ENCODE measurements at places on chromosomes 2 and 18.

GRCh38 chr18:76725445-76725844, 96.9 kb upstream of the ZNF236 start:
- DNase-seq, result no peak

- DNase-seq, result no peak
Measured at GRCh38 chr2:65121-65520, 18.8 kb upstream of the FAM110C start.

GRCh38 chr2:69177785-69178636, 165.0 kb downstream of the ANTXR1 start:
- peak; percentile 63 for DNase-seq

GRCh38 chr2:63406641-63407040, 181.6 kb downstream of the WDPCP start:
- no peak for DNase-seq

DNA sequence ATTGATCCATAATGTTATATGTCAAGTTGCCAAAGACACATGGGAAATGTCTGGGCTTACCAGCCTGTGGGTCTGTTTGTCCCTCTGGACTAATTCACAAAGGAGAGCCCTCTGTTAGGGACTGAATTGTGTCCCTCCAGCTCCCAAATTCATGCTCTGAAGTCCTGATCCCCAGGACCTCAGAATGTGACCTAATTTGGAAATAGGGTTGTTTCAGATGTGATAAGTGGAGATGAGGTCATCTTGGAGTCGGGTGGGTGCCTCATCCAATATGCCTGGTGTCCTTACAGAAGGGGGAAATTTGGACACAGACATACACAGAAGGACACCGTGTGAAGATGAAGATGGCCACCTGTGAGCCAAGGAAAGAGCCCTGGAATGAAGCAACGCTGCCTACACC, 41.4 kb upstream of the ROCK2 start:
- no peak for DNase-seq

DNA sequence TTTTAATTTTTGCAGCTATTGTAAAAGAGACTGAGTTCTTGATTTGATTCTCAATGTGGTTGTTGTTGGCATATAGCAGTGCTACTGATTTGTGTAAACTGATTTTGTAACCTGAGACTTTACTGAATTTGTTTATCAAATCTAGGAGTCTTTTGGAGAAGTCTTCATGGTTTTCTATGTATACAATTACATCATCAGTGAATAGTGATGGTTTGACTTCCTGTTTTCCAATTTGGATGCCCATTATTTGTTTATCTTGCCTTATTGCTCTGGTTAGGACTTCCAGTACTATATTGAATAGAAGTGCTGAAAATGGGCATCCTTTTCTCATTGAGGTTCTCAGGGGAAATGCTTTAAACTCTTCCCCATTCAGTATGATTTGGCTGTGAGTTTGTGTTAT, 99.7 kb downstream of the GULP1 start:
- no peak for DNase-seq

DNA sequence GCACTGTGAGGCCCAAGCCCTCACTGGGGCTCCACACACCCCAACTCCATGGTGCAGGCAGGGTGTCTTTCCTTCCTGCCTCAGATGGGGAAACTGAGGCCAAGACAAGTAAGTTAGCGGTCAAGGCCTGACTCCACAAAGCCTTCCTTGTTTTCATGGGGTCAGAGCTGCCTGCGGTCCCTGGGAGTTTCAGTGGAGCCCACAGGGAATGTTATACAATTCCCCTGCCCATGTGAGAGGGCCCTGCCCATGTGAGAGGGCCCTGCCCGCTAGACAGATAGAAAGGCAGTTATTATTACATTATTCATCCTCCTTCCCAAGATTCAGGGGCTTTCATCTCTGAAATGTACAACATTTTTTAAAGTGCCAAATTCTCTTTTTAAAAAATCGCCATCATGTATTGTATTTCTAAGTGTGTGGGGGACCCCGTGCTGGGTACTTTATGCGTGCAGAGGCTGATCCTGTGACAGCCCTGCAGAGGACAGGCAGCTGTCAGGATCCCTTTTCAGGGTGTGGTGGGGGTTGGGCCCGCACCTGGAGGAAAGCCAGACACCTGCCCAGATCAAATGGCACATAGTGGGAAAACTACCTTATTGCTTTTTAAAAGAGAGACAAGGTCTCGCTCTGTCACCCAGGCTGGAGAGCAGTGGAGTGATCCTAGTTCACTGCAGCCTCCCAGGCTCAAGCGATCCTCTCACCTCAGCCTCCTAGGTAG, 23.4 kb downstream of the FBLN7 start:
- no peak for DNase-seq

- no peak for DNase-seq
Measured at GRCh38 chr18:44735096-44735495, 54.4 kb downstream of the SETBP1 start.

DNA sequence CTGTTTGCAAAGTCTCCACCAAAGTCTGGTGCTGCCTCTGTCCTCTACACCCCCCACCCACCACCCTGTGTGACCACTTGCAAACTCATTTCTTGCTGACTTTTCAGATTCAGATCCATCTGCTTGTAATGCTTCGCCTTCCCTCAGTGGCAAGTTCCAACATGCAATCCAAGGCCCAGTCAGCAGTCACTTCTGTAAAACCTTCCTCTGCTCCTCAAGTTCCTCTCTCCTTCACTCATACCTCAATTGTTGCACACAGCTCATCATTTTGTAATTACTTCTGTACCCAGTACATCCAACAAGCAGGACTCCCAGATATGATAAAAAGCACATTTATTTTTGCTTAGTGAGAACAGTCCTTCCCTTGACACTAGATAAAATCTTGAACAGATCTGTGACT, 6.5 kb upstream of the LOXHD1 start:
- DNase-seq, result no peak

- DNase-seq, result no peak
Measured at GRCh38 chr2:212528106-212528856, 10.3 kb downstream of the ERBB4 start.

- DNase-seq, result no peak
Measured at GRCh38 chr2:149169656-149170055, 131.2 kb downstream of the LYPD6B start.

- DNase-seq, result no peak
Measured at GRCh38 chr2:54479424-54479823, 23.3 kb downstream of the SPTBN1 start.

DNA sequence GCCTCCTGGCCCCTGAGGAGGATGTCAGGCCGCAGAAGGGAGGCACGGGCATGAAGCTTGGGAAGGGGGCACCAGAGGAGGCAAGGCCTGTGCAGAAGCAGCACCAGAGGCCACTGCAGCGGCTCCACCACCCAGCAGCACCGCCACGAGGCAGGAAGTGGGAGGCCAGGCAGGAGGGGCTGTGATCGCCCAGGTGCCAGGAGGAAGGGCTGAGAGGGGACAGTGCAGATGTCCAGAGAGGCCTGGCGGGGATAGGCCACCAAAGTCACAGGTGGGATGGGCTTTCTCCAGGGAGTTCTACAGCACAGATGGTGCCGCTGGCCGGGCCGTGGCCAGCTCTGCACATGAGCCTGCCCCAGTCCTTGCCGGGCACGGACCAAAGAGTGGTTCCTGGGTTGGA, 6.0 kb upstream of the ALPI start:
- no peak for DNase-seq

GRCh38 chr18:59616501-59616900, 80.7 kb downstream of the CCBE1 start:
- DNase-seq, result no peak

- DNase-seq, result no peak
Measured at GRCh38 chr18:7812431-7813063, 245.4 kb downstream of the PTPRM start.

DNA sequence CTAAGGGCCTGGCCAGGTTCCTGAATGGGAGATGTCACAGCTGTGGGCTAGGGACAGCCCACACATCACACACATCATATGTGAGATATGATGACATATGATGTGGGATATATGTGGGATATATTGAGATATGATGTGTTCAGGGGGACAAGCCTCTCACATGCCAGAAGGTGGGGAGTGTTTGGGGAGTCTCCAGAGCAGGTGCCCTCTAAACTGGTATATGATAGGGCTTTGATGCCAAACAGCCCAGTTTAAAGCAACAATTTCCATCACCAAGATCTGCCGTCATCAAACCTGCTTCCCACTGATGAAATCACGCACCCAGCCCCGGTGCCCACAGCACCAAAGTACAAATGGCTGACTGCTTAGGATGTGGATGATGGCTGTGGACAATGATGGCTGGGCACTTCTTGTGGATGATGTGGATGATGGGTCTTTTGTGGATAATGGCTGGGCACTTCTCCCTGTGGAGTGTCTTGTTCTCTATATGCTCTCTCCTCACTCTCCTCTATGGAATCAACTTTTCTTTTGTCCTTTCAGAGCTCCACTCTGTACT, 50.9 kb downstream of the FBLN7 start:
- no peak for DNase-seq

DNA sequence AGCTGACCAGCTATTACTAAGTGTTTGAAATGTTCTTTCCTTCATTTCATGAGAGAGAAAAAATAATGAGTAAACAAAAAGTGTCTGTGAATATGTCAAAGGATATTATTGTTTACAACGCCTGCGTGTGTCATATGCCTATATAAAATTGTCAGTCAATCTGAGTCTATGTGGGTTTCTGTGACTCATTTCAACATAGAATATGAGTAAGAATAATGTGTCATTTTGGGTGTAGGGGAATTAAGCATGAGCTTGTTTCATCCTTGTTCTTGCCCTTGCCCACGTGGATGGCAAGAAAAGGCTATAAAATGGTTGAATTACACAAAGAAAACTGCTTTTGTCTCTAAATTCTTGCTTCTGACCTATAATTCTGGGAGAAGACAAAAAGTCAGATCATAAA, 466.0 kb downstream of the PTH2R start:
- DNase-seq, result no peak

GRCh38 chr2:29520001-29520400, 401.4 kb downstream of the ALK start:
- no peak for DNase-seq

- DNase-seq, result peak; percentile 27
Measured at GRCh38 chr2:236157815-236158498, 10.2 kb downstream of the GBX2 start.

- DNase-seq, result no peak
Measured at GRCh38 chr18:37487400-37487867, 78.2 kb downstream of the CELF4 start.

- no peak for DNase-seq
Measured at GRCh38 chr2:18971069-18971378, 381.7 kb upstream of the NT5C1B start.

DNA sequence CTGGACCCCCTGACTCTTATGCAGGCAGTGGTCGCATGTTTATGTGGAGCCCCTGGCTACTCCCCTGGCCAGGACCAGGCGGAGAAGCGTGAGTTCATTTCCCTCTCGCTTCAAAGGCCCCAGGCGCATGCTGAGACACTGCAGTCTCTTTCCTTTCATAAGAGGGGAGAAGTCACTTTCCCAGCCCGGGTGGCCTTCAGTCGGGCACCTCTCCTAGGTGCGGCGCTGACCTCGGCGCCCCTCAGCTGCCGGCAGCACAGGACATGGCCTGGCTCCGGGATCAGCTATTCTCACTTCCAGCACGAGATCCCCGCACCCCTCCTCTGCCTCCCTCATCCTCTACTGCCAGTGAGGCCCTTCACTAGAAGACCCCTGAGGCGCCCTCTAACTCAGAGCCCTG, 184.7 kb upstream of the PXDN start:
- no peak for DNase-seq

DNA sequence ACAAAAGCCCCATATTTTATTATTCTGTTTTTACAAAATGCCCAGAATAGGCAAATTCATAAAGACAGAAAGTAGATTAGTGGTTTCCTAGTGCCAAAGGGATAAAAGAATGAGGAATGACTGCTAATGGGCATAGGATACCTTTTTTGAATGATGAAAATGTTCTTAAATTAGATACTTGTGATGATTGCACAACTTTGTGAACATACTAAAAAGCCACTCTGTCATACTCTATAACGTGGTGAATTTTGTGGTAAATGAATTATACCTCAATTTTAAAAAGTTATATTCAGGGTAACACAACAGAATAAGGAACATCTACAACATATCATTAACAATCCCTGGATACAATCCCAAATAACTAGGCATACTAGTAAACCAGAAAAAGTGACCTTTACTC, 9.1 kb upstream of the FBLN7 start:
- no peak for DNase-seq

- DNase-seq, result no peak
Measured at GRCh38 chr2:50448556-50448955, 583.4 kb downstream of the NRXN1 start.

- no peak for DNase-seq
Measured at GRCh38 chr2:17646838-17647701, 106.5 kb downstream of the SMC6 start.

GRCh38 chr2:28442328-28442727, 49.7 kb downstream of the FOSL2 start:
- no peak for DNase-seq

GRCh38 chr18:11502368-11502767, 107.0 kb upstream of the SLC35G4 start:
- DNase-seq, result no peak

DNA sequence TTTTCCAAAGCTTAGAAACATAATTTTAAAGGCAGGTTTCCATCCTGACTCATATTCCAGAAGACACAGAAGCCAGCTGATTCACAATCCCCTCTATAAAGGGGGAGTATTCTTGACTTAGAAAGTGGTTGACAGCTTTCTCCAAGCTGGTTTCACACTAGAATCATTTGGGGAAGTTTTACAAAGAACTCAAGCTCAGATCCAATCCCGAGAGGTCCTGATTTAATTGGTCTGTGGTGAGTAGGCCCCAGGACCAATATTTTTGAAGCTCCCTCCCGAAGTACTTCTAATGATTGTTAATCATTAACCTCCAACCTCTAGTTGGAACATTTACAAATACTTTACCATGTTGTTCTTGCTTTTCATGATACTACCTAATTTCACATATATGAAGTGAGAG, 184.1 kb downstream of the DLGAP1 start:
- DNase-seq, result no peak

- no peak for DNase-seq
Measured at GRCh38 chr2:10046931-10047330, 3.6 kb downstream of the KLF11 start.

DNA sequence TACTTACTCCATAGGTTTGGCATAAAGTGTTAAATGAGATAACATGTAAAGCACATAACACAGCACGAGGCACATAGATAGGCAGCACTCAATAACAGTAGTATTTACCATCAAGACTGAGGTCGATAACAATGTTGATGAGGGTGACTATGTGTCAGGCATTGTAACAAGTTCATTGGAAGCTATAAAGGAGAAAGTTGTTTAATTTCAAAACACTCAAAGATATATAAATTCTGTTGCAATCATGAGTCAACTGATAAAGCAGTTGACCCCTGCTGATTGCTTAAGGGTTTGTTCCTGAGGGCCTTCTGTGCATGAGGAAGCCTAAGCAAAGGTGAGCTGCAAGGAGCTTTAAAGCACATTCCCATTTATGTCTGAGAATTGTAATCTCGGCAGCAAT, 760.5 kb downstream of the SATB2 start:
- DNase-seq, result no peak

- no peak for DNase-seq
Measured at GRCh38 chr2:108413711-108414095, 35.3 kb upstream of the GCC2 start.

GRCh38 chr18:35095983-35096676, 54.9 kb downstream of the MAPRE2 start:
- no peak for DNase-seq

GRCh38 chr2:132438691-132439090, 22.1 kb downstream of the GPR39 start:
- peak; percentile 33 for DNase-seq
